Airway epithelial cell (primary cell): ENCODE measurements at places on chromosomes 2 and 18. TPM values are rescaled to one million over a fixed set of nuclear protein-coding genes. Genes with fewer than 3 reads are reported as not detected.

The PDE1A gene
- total RNA-seq: under 0.01 TPM in 1 of 2 replicates, not detected in the other

The CYP27A1 gene
- 0.37 and 0.56 TPM in 2 replicates for total RNA-seq

The SLC9A4 gene
- total RNA-seq: not detected in 2 replicates

The HPCAL1 gene
- total RNA-seq: 37.9 and 40.1 TPM in 2 replicates

The RAX gene
- not detected in 2 replicates for total RNA-seq

The GPR45 gene
- total RNA-seq: not detected in 2 replicates

The TOGARAM2 gene
- not detected in 2 replicates for total RNA-seq

The COX7A2L gene
- total RNA-seq: 114 and 117 TPM in 2 replicates

The CMPK2 gene
- total RNA-seq: not detected in 2 replicates
